ENCODE measurements at places on chromosomes 4 and X.

DNA sequence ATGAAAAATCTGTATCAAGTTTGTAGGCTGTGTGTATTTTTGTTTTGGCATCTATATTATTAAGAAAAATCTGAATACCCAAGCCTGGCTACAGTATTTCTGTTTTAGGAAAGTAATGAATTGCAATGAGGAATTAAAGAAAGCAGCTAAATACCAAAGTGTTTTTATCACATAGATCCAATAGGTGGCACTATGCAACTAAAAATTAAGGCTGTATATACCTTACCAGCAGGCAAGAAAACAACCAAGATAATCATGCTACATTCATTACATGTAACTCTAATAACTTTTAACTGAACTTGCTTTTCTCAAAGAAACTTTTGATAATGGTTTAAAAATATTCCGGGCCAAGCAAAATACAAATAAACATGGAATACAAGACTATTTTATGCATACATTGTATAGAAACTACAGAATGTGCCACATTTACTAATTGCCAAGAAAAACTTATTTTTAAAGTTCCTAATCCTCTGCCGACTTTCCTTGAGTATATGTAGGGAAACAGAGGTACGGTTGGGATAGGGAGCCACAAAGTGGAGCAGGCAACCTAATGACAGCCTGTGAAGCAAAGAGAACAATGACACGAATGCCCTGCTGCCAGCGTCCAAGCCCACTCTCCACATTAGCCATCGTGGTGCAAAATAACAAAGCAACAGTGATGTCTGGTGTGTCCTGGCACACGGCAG is 63.7 kb downstream of the SEC24D start:
- DNase-seq: no peak

GRCh38 chr4:123248085-123248659 is 148.4 kb upstream of the SPRY1 start:
- DNase-seq: no peak

DNA sequence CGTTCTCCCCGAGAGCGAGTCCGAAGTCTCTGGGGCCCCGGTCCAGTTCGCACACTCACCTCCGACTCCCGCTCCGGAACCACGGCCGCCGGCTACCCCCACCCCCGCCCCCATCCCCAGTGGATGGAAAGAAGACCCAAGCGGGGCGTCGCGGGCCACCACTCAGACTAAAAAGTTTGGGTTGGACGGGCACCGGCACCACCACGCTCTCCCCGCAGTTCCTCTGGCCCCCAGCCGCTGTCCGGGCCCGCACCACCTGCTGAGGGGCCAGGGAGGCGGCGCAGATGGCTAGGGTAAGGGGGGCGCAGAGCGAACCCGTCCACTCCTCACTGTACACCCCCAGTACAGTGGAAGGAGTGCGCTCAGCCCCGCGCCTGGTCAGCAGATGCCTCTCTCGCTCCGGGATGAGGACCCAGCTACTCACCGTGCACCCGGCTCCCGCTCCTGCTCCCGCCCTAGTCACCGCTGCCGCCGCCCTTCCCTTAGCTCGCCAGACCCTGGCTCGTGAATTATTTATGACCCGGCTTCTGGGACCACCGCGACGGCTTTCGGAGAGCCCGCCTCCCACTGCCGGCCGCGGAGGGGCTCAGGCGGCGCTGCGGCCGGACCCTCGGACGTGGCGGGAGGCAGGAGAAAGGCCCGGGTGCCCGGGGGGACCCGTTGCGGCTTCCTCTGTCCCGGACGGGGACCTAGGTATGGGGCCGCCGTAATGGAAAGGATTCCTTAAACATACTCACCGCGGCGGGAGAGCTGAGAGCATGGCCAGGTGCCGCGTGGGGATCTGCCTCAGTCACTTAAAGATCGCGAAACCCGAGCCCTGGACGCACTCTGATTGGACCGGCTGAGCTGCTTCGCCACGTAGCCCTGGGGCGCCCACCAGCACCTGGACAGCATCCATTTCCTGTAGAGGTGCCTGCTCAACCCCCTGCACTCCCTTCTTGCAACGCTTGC is at the start of gene PROM1:
PROM1 (minus strand) TSS at position 783 of the 951 bp plus-strand sequence. CDS start 8,117 bp downstream, outside the sequence.
- no peak for DNase-seq

GRCh38 chrX:133813971-133814370 is 171.4 kb downstream of the GPC3 start:
- DNase-seq: no peak

GRCh38 chrX:21666679-21667078 is 8.5 kb upstream of the KLHL34 start:
- no peak for DNase-seq

DNA sequence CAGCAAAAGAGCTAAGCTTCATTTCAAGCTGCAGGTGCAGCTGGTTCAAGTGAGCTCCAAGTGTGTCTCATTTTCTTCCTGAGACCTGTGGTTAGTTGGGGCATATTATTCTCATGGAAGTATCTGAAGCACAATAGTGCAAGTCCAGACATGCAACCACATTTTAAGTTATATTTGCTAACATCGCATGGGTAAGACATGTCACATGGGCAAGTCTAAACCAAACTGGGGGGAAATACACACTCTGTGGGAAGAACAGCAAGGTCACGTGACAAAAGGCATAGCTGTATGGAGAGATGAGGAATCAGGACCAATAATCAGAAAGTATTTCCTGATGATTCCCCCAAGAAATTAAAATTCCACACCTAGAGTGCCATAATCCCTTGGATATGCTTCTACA is 94.9 kb upstream of the NDP start:
- no peak for DNase-seq

- DNase-seq: no peak
These were observed 1.3 kb downstream of the FAM149A start for GRCh38 chr4:186105647-186106321.

- no peak for DNase-seq
These were observed 48.8 kb downstream of the AFAP1 start for GRCh38 chr4:7890635-7891393.

- no peak for DNase-seq
These were observed 7.9 kb downstream of the ARL9 start for GRCh38 chr4:56513517-56513916.

GRCh38 chr4:3257103-3257555 is 8.2 kb downstream of the MSANTD1 start:
- DNase-seq: no peak

DNA sequence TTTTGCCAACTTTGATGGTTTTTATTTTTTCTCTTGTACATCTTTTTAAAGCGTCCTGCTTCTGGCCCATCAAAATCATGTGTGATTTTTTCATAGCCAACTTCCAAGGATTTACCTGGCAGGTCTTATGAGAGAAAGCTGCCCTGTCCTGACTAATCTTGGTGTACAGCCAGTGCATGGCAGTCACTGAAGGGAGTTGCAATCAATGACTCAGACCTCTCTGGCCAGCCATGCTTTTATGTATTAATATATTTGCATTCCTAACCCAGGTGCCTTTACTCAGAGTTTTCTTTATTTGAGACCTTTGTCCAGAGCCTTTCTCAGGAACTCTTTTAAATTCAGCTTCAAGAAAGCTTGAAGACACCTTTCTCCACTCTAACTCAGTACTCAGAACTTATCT is 691.5 kb upstream of the HTR2C start:
- no peak for DNase-seq

DNA sequence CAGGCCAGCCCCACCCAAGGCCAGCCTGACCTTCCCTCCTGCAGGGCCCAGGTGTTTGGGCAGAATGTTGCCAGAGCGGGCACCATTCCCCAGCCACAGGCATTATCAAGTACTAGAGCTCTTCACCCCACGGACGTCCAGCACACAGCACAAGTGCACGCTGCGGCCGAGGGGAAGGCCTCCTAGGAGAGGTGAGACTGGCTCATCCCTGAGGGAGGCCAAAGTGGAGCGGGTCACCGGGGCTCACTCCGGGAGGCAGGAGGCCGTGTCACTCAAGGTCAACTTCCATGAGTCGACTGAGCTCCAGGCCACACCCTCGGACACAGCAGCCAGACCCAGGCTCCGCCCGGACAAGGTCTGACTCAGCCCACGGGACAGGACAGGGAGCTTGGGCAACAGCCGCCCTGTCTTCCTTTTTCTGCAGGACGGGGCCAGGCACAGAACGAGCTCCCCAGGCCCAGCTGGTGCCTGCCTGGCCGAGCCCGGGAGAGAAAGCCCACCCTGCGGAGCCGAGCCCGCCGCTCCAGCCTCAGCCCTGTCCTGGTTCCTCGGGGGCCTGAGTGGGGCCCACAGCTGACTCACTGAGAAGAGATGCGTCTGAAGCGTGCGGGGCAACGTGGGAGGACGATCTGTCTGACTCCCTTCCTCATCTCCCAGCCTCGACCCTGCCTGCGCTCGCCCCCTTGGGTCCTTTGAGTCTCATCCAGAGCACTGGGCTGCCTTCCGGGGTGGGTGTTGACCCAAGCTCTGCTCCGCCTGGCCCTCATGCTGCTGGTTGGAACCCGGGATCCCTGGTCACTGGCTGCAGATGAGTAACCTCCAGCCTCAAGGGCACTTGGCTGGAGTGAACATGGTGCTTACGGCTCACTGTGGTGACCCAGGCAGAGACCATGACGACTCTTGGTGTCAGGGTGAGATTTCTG is 1.6 kb downstream of the SLC49A3 start:
- no peak for DNase-seq

- DNase-seq: no peak
These were observed 68.0 kb downstream of the ACOX3 start for GRCh38 chr4:8372506-8372905.

- no peak for DNase-seq
These were observed 82.8 kb downstream of the PDGFC start for GRCh38 chr4:156888762-156889161.

- DNase-seq: no peak
These were observed 15.0 kb downstream of the G6PD start for GRCh38 chrX:154531626-154532025.

DNA sequence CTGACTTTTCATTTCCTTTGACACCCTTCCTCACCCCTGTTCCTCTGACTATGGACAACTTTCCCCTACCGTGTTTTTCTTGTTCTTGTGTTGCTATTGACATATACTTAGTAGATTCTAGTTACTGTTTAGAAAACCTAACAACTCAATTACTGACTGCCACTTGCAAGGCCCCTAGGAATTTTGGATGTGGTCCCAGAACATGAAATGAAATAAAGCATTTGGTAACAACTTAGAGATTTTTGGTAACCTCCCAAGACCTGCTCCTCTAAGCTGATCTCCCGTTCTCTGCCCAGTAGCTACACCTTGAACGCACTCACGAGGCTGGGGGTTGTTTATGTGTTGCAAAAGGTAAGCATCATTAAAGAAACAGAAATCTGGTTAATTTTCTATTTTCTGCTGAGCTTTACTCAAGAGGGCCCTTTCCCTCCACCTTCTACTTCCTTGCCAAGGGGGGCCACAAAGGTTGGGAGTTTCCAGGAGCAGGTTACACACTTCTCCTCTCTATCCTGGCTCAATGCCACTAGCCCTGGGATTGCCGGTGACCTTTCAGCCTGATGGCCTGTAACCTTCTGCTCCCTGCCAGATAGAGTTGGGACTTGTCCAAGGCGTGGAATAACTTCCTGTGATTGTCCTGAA is 20.5 kb downstream of the GAB3 start:
- DNase-seq: no peak

- no peak for DNase-seq
These were observed 11.0 kb downstream of the ARHGAP36 start for GRCh38 chrX:131068945-131069719.

- DNase-seq: no peak
These were observed 197.7 kb downstream of the SPATA18 start for GRCh38 chr4:52248820-52249219.

DNA sequence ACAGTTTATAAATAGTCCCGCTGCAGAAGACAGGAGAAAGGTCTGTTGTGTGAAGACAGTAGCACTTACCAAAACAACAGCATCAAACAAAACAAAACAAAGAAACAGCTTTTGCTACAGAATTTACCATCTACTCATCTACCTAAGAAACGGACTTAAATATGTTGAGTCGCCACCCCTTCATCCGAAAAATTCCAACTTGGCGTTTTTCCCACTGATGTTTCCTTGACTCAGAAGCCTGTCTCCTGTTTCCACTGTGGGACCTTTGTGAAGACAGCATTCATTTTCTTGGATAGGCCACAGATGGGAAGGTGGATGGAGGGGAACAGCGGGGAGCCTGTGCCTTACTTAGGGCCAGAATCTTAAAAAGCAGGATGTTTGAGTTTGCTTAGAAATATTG is 1.3 kb upstream of the ITM2A start:
- no peak for DNase-seq

- DNase-seq: no peak
These were observed 357 bp upstream of the IGBP1 start for GRCh38 chrX:70132877-70133302.

GRCh38 chr4:125988464-125988863 is 673.7 kb downstream of the FAT4 start:
- no peak for DNase-seq

DNA sequence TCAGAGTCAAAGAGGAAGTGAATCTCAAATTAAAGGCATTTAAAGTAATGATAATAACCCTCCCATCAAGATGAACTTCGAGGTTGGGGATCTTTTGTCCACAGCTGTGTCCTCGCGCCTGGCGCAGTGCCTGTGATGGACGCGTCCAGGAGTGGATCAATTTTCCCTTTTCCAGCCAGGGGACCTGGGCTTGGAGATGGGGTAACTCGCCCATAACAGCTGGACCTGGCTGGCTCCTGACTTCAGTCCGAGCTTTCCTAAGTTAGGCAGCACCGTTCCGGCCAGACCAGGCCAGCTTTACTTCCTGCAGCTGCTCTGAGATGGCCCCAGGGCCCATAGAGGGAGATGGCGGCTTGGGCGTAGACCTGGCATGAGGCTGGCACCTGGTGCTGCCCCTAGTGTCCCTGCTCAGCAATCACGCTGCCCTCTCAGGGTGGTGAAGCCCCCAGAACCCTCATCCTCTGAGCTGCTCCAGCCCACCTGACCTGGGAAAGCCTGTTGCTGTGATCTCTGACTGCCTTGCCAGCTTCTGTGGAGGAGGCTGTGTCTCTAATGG is 23.9 kb downstream of the ADRA2C start:
- DNase-seq: no peak

GRCh38 chrX:31252133-31252532 is 180.3 kb upstream of the FTHL17 start:
- no peak for DNase-seq

GRCh38 chrX:19677121-19677520 is 161.8 kb upstream of the MAP3K15 start:
- no peak for DNase-seq

GRCh38 chr4:30716681-30717207 is 3.4 kb upstream of the PCDH7 start:
- no peak for DNase-seq

DNA sequence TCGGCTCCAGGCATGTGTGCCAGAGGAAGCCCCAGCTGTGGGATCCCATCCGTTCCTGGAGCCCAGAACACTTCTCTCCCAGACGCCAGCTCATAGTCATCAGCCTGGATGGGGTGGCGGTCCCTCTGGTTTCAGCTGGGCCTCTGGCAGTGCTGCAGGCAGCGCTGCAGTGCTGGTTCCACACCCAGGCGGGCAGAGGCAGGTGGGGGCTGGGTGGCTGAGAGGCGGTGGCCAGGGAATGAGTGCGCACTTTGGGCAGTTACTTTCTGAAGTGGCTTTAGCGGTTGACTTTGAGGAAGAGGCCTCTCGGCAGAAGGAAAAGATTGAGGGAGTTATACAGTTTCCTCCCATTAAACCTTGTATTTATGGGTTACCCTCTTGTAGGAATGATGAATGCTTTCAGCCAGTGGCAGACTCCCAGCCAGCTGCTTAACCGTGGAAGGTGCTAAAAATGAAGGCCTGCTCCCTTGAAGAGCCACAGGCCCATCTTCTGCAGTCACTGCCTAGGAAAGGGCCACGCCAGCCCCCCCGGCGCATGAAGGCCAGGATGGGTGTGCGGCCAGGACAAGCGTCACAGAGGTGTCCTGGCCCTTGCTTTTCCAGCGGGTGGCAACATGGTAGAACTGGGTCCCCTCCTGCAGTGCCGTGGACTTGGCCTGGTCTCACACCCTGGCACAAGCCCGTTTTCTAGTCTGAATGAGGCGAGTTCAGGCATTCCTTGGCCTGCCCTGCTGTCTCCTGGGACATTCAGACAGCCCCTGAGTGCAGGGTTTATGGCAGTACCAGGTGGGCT is 9.9 kb downstream of the TADA2B start:
- no peak for DNase-seq

All from hypothalamus (tissue), 51 donors.